ENCODE measurements at places on chromosomes 16 and 17.
A peak's percentile ranks its signal among the peaks of the same experiment; 100 is the strongest.

DNA sequence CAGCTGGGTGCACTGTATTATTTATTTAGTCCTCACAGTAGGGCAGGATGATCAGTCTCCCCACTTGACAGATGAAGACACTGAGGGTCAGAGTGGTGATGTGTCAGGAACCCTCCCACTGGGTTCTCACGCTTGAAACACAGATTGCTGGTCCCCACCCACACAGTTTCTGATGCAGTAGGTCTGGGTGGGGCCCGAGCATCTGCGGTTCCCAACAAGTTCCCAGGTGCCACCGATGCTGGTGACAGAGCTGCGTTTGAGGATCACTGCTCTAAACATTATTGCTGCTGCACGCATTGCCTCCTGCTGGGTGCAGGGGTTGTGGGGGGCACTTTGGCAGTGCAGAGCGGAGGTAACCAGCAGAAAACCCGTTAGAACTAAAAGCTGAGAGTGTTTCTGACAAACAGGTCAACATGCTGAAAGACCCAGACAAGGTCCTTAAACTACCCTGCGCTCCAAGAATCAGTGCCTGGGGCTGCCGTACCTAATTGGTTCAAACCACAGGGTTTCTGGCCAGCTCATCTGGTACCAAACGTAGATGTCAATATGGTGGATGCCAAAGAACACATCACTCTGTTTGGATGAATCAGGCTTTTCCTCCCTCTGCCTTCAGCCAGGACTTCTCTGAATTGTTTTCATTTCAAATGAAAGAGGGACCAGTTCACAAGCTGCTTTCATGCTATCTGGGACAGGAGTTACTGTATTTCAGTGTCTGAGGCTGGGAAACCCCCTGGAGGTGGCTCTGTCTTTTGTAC is 76.0 kb downstream of the ABCC1 start:
- H3K27me3 ChIP-seq, result no peaks in the 10 kb centered on the region
- no peak for DNase-seq
- H3K4me3 ChIP-seq, result no peak overlapping the region
- H3K4me1 ChIP-seq, result peaks cover 14% of the 10 kb centered on the region

GRCh38 chr16:12426122-12426521 is 377.6 kb downstream of the CPPED1 start:
- peaks cover 4% of the 10 kb centered on the region for H3K36me3 ChIP-seq
- H3K4me3 ChIP-seq, result no peak overlapping the region
- peaks cover 7% of the 10 kb centered on the region for H3K4me1 ChIP-seq

DNA sequence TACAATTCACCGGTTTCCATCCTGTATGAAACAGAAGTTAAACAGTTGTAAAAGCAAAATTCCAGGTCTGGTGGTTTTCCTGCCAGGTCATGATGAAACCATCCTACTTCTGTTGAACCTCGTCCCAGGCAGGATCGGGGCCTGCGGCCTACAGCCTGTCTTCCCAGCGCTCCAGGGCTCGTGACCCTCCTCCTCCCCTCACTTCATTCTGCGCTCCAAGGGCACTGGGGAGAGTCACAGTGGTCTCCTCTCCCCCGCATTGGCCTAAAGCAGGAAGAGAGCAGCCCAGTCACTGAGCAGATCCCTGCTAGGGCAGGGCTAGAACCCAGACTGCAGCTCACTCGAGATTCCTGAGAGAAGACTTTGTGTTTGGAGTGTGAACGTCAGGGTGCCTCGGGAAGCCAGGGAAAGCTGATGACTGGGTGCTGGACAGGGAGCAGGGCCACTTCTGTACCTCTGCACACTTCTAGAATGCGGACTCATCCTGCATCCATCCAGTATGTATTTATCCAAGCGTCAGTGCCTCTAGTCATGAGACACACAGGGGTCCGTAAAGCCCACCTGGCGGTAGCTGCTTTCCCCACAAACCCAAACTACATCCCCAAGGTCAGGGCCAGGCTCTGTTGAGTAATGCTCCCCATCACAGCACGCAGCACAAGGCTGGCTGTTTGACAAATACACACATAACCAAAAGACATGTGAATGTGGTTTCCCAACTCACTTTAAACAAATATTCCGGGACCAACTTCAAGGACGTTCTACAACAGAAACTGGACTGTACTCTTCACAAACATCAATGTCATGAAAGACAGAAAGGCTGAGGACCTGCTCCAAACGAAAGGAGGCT is 1.7 kb upstream of the ITGAE start:
- peaks cover 25% of the 10 kb centered on the region for H3K4me1 ChIP-seq
- DNase-seq, result no peak
- H3K27me3 ChIP-seq, result peaks cover 2% of the 10 kb centered on the region
- H3K27ac ChIP-seq, result no peak overlapping the region
- peaks cover 9% of the 10 kb centered on the region for H3K36me3 ChIP-seq
- H3K4me3 ChIP-seq, result no peak overlapping the region

GRCh38 chr16:68786685-68787418 is 49.8 kb downstream of the CDH1 start:
- no peak for DNase-seq
- H3K4me3 ChIP-seq, result no peak overlapping the region
- peaks cover 26% of the 10 kb centered on the region for H3K27me3 ChIP-seq
- H3K36me3 ChIP-seq, result no peaks in the 10 kb centered on the region
- no peak overlapping the region for H3K27ac ChIP-seq

DNA sequence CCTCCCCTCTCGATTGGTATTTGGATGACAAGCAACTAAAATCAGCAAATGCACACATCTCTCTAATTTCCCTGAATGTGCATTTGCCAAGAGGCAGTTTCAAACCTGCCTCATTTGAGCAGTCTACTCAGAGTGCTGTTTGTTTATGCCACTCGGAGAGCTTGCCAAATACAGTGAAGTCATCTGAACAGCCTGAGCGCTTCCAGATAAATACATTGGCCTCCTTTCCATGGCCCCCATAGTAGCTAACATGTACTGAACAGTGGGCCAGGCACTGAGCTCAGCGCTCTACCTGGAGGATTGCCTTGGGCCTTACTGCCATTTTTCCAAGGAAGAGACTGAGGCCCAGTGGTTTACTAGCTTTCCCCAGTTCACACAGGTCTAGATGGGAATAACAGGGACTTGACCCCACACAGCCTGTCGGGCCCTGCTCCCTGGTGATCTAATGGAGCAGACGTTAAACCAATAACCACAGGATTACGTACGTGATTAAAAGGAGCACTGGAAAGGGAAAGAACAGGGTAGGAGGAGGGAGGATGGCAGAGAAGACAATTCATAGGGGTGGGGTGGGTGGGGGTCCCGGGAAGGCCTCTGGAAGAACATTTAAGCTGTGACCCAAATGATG is 18.7 kb upstream of the ANKRD40CL start:
- H3K27me3 ChIP-seq, result peaks cover 23% of the 10 kb centered on the region
- H3K27ac ChIP-seq, result no peak overlapping the region
- H3K36me3 ChIP-seq, result no peaks in the 10 kb centered on the region
- DNase-seq, result no peak

GRCh38 chr17:75267411-75268232 is 3.4 kb downstream of the MIF4GD start:
- no peak overlapping the region for H3K4me3 ChIP-seq
- peaks cover 6% of the 10 kb centered on the region for H3K36me3 ChIP-seq
- H3K4me1 ChIP-seq, result peaks cover 21% of the 10 kb centered on the region
- no peak overlapping the region for H3K27ac ChIP-seq
- no peak for DNase-seq

DNA sequence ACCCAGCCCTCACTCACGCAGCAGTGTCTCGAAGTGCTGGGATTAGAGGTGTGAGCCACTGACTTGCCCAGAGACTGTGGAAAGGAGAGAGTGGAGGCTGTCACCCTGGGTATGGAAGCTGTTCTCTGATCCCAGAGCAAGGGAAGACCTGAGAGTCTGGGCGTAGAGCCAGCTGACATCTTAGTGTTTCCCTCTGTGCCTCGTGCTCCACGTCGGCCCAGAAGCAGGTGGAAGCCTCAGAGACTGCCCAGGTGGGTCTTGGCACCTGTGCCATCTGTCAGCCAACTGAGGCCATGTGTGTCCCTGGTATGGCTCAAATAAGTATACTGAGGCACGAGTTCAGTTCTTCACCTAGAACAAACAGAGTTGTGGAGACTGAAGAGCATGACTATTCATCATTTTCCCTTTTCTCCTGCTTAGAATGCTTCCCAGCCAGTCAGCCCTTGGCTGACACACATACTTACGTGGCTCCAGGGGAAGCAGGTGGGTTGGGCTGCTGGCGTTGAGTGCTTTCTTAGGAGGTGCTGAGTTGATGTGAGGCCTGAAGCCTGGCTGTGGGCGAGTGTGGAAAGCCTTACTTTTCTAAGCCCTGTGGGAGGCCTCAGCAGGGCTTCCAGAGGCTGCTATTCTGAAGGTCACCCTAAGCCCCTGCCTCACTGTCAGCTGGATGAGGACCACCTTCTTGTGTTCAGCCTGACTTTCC is 8.1 kb downstream of the CTRL start:
- no peak for DNase-seq
- no peak overlapping the region for H3K4me3 ChIP-seq
- peaks cover 1% of the 10 kb centered on the region for H3K36me3 ChIP-seq
- no peaks in the 10 kb centered on the region for H3K27me3 ChIP-seq
- H3K4me1 ChIP-seq, result peaks cover 6% of the 10 kb centered on the region

DNA sequence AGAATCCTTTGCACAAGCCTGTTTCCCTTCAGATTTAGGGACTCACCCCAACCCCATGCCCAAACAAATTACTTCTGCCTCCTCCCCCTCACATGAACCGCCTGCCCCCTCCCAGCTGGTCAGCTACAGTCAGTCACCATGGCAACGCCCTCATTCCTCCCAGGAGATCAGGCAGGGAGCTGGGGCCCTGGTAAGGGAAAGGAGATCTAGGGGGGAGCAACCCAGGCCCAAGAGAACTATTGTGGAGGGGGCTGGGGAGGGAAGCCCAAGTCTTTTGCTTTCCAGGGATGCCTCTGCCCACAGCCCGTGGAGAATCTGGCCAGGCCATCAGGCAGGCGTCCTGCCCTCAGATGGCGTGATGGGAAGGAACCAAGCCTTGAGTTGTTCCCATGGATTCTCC is 2.8 kb downstream of the FAM171A2 start:
- H3K4me1 ChIP-seq, result peaks cover 3% of the 10 kb centered on the region
- no peaks in the 10 kb centered on the region for H3K36me3 ChIP-seq
- no peak for DNase-seq
- H3K27me3 ChIP-seq, result peaks cover 23% of the 10 kb centered on the region

DNA sequence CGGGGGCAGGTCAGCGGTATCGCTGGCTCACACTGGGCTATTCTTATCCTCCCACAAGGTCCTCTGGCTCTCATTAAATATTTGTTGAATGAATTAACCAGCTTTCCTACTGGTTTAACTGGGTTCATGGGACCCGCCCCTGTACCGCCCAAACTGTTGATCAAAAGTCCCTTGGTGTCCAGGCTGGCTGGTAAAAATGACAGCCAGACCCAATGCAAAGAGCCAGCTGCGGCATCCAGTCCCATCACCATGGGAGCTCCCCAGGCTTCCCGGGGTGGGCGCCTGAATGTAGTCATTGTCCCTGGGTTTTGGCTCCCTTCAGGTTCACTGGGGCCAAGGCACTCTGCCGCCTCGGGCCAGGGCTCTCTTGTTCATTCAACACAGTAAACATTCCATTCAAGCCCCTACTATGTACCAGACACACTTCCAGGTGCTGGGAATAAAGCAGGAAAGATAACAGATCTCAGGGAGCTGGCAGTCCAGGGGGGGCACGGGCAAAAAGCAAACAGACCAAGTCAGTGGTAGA is 11.7 kb upstream of the ATP2C2 start:
- no peak for DNase-seq
- H3K36me3 ChIP-seq, result no peaks in the 10 kb centered on the region

DNA sequence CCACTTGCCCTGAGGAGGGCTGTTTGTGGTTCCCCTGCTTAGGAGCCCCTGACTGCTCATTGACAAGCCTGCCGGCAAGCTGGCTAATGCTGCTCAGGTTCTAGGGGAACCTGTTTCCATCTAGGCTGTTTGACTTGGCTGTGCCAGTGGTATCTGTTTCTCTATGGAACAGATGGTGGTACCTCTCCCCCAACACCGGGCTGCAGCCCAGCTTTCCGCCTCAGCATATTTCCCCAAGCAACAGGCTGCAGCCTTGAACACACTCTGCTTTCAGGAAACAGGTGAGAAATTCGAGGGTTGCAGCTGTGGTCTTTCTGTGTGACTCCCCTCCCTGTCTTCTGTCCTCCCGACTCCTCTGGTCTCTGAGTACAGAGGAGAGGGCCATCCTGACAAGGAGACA is 132.3 kb downstream of the TMEM132E start:
- no peak for DNase-seq
- H3K36me3 ChIP-seq, result no peaks in the 10 kb centered on the region
- no peak overlapping the region for H3K4me3 ChIP-seq
- no peaks in the 10 kb centered on the region for H3K4me1 ChIP-seq
- no peak overlapping the region for H3K27ac ChIP-seq

DNA sequence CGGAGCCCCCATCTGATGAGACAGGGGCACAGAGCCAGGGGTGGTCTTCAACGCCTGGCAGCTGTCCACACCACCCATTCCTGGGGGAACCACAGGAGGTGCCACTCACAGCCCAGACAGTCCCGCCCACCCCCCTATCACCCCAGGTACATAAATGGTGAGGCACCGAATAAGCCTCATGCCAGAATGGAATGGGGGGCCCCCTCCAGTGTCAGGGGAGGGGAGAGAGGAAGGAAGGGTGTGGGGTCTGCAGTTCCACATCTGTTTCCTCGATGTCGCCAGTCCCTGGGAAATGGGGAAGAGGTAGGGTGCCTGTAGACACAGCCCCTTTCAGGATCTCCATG is 1.7 kb downstream of the TMC6 start:
- H3K4me1 ChIP-seq, result peaks cover 41% of the 10 kb centered on the region
- peak overlapping the region; percentile 93 for H3K4me3 ChIP-seq
- peaks cover 38% of the 10 kb centered on the region for H3K36me3 ChIP-seq
- no peak for DNase-seq

- no peak overlapping the region for H3K27ac ChIP-seq
- H3K27me3 ChIP-seq, result no peaks in the 10 kb centered on the region
- DNase-seq, result no peak
- H3K36me3 ChIP-seq, result peaks cover 6% of the 10 kb centered on the region
- no peaks in the 10 kb centered on the region for H3K4me1 ChIP-seq
Observed at GRCh38 chr17:67629971-67630320, 87.8 kb upstream of the NOL11 start.

- no peak overlapping the region for H3K27ac ChIP-seq
- no peak for DNase-seq
- H3K4me1 ChIP-seq, result peaks cover 9% of the 10 kb centered on the region
- H3K36me3 ChIP-seq, result no peaks in the 10 kb centered on the region
Observed at GRCh38 chr17:57892820-57893595, 43.2 kb upstream of the MRPS23 start.

Measured in activated naive CD8-positive, alpha-beta T cell treated with anti-CD3 and anti-CD28 coated beads, Interleukin-2, amount 10 ng/mL, durations not matched to agents 7 days and 5 days (primary cell).